ENCODE measurements at places on chromosomes 11 and 22.

GRCh38 chr22:43066134-43066533 lies 23.1 kb downstream of the TTLL1 start:
- no peak for DNase-seq

- DNase-seq = no peak
These were observed 54.6 kb downstream of the KCNA4 start for GRCh38 chr11:29962243-29962642.

DNA sequence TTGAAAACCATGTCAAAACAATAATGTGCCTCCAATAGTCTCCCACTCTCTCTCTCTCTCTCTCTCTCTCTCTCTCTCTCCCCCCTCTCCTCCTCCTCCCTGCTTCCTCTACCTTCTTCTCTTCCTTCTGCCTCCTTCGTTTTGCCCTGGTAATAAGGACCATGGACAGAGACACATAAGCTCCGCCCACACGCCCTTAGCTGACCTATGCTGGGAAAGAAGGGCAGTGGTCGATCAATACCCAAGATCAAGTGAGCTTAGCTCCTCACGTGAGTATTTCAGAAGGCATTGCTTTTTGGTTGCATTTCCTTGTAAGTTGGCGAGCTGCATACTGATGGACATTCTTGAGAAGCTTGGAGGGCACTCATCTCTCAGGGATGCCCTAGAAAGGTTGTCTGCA lies 194.8 kb downstream of the MIAT start:
- DNase-seq = no peak

GRCh38 chr11:46134540-46134939 lies 13.3 kb upstream of the PHF21A start:
- no peak for DNase-seq

DNA sequence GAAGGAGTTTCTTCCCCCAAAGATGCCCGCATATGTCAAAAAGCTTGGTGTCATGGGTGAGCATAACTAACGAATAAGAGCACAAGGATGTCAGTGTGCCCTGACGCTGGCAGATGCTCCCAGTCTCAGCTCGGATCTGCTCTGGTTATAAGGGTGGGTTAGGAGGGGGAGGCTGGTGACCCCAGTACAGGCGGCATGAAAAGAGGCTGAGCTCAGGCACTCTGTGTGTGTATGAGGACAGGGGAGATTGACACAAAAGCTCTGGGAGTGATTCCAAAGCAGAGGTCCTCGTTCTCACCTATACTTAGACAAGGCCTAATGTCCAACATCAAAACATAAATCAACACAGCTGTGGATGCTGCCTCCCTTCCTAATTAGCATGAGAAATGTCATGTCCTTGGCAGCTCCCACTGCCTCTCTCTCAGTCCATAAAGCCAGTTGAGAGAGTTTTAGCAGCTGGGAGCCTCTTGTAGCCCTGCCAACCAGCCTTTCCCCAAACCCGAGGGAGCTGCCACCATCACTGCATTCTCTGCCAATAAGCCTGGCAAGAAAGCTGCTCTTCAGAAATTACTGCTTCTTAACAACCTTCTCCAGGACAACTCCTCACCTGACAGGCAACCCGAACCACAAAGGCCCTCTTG lies 59.8 kb downstream of the SC5D start:
- no peak for DNase-seq

DNA sequence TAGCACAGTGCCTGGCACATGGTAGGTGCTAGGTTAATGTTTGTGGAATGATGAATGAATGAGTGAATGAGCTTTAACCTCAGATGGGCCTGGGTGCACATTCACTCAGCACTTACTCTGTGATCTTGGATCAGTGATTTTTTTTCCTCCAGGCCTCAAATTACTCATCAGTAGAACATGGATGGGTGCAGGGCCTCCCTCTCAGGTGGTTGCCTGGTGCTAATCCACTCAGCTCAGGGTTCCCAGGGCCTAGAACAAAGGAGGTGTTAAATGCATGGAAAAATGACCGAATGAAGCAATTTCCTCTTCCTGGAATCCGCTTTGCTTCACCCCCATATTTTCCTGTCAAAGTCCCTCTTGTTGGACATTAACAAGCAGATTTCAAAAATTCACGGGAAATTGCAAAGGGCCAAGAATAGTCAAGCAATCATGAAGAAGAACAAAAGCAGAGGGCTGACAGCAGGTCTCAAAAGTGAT lies 93.5 kb downstream of the MYEOV start:
- DNase-seq = no peak

DNA sequence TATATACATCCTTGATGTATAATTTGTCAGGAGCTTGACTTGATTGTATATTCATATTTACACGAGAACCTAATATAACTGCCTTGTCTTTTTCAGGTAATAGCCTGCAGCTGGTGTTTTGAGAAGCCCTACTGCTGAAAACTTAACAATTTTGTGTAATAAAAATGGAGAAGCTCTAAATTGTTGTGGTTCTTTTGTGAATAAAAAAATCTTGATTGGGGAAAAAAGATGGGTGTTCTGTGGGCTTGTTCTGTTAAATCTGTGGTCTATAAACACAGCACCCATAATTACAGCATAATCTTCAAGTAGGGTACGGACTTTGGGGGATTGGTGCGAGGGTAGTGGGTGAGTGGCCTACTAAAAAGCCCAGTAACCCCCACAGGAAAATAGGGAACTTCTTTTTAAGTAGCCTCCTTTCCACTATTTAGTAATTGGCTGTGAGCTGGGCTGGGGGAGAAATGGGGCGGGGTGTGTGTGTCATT lies 7.5 kb downstream of the MALAT1 start:
- DNase-seq = no peak

GRCh38 chr11:117909611-117910382 lies 19.4 kb downstream of the TMPRSS13 start:
- DNase-seq = no peak

GRCh38 chr22:38435010-38435409 lies 20.0 kb downstream of the KCNJ4 start:
- no peak for DNase-seq

DNA sequence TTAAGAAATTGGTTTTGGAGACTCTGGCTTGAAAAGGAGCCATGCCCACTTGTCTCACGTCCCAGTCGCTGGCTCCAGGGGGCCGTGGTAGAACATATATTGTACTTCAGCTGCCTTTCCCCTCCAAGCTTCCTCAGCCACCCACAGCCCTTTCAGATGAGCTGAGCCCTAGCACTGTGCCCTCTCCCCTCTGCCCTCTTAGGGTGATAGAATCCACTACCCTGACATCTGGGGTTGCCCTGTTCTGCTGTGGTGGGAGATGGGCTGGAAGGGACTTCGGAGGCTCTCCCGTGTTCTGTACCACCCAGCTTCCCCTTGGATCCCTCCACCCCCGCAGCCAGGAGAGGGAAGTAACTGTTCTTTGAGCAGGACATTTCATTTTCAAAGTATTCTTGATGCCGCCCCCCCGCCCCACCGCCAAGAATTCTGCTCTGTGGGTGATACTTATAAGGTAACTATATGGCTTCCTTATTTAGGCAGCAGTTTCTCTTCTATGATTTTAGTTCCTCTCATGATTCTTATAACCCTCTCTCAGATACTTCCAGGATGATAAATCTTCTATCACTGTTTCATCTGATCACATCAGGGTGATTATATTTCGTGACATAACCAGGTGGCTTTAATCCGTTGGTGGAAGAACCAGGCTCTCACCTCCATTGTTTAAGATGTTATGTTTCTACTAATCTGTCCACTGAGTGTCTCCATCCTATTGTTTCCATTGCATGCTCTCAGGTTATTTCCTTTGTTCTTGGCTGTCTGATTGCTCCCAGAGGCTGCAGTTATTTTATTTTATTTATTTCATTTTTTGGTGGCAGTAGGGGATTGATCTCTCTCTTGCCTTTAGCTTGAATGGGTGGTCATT lies 24.1 kb downstream of the ZBTB16 start:
- no peak for DNase-seq

GRCh38 chr11:8603696-8604077 lies 9.7 kb upstream of the STK33 start:
- DNase-seq = no peak

DNA sequence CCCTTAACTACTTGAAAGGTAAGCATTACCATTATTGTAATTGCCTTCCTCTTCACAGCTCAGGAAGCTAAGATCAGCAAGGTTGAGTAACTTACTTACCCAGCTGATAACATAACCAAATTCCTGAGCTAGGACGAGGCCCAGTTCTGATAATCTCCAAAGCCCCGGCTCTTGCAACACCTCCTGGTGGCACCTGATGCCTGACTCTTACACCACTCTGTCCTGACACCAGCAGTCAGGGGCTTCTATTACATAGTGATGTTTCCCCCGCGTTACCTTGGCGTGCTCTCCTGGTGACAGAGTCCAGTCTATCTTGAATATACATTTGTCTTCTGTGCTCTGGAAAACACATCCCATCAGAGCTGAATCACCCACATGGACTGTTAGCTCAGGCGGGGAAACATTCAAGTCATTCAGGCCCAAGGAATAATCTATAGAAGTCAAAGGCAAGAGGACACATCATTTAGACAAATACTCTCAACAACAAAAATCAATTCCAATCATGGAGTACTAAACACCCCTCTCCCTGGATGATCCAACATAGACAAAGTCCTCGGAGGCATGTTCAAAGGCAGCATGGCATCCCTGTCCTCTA lies 12.6 kb downstream of the JAML start:
- no peak for DNase-seq

DNA sequence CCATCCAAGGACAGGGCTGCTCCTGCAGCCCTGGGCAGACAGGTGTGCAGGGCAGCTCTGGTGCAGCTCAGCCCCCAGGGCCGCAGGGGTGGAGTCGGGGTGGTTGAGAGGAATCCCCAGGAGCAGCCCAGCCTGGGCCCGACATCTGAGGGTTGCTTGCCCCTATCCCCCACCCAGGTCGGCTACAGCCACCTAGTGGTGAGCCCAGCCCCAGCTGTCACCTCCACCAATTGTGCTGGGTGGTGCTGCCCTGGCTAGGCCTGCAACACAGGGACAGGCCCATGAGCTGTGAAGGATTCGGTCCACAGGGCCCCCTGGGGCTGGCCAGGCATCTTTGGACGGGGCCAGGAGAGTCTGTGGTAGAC lies 29.6 kb downstream of the RTN4R start:
- peak; percentile 96 for DNase-seq

GRCh38 chr11:94771390-94771789 lies 3.2 kb downstream of the AMOTL1 start:
- no peak for DNase-seq

DNA sequence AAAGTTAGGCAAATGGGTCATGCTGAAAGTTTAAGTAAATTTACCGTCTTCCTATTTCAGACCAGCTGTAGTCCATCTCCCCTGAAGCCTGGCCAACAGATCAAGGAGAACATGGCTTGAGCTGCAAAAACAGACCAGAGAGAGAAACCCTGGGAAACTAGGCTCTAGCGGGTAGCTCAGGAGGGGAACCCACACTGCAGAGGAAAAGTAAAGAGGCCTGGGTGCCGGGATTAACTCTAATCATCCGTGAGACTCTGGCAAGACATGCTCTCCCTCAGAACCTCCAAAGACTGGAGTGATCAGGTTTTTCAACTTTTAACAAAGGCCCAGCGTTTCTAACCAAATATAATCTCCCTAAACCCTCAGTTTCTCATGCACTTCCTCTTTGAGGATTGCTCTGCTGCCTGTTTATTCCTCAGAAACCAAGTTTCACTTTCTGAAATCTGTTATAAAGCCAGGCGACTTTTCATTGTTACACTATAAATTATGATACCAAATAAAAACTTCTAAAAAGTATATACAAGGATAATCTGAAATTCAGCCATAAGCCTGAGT lies 67.5 kb downstream of the GAB2 start:
- DNase-seq = no peak

DNA sequence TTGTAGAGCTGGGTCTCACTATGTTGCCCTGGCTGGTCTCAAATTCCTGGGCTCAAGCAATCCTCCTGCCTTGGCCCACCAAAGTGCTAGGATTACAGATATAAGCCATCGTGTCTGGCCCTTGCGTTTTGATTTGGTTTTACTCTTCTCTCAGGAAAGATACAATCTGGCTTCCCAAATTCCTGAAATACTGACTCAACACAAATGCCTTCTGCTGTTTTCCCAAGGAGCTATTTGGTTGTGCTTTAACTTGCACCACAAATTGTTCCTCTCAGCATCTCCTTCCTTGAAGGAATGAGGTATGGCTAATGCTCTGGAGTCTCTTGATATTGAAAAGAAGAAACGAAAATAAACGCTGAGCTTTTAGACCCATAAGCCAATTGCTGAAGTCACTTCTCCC lies 110.0 kb upstream of the PAX6 start:
- DNase-seq = no peak

DNA sequence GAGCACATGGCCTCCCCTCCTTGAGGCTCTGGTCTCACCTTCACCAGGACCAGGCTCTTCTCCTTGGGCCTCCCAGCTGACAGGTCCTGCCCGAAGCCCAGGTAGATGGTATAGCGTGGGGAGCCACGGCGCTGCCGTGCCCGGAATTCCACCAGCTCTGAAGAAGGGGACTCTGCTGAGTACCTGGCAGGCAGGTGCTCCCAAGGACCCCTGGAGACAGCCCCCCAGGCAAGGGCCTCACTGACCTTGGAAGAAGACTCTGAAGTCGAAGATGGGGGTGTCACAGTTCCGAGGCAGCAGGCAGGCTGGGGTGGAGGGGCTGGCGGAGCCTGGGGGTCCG lies 2.8 kb downstream of the IRF7 start:
- DNase-seq = no peak

DNA sequence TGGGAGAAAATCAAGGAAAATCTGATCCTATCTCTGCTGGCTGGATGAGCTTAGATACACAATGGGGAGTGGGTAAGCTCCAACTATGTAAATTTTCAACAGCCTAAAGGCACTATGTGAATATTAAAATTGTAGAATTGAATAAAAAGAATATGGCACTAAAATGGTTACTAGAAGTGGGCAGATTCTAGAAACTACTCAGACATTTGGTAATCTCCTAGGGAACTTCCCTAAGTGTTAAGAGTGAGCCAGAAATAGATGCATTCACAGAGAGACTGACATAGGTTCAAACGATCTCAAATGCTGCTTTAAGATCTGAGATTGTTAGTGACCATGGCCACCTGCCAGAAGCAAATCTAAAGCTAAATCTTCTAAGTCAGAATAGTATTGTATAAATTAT lies 4.3 kb upstream of the OR52E1 start:
- DNase-seq = no peak

DNA sequence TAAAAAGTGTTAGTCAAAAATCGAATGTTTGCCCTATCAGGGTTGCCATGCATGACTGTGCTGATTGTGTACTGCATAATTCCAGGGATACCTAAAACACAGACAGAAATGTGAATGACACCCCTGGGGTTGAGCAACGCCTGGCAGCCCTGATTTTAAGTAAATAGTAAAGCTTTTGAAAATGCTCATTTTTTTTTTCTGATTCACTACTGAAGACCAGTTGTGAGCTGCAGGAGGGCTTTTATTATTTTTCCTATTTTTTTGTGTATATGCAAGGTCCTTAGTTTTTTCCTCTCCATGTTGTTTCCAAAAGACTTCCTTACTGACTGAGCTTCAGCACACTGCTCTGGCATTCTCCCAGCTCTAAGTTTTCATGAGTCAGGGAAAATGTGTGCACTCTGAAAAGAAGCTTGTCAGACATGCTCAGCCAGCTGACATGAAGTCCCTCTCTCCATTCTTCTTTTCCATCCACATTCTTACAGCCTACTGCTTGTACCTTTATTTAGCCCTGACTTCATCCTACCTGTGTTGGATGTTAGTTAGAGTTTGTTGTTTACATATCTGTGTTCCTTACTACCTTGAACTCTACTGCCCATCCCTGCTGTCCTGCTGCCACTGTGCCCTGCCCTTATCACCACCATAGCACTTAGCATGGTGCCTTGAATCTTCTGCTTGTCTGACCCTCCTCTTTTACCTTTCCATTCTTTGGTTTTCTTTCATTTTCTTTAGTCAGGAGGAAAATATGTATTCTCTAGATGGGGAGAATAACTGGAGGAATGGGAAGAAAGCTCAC lies 79.5 kb downstream of the HORMAD2 start:
- no peak for DNase-seq
